ENCODE measurements at places on chromosomes 1 and 21.

GRCh38 chr1:31509124-31510072, 66.9 kb upstream of the TINAGL1 start:
- DNase-seq = no peak

DNA sequence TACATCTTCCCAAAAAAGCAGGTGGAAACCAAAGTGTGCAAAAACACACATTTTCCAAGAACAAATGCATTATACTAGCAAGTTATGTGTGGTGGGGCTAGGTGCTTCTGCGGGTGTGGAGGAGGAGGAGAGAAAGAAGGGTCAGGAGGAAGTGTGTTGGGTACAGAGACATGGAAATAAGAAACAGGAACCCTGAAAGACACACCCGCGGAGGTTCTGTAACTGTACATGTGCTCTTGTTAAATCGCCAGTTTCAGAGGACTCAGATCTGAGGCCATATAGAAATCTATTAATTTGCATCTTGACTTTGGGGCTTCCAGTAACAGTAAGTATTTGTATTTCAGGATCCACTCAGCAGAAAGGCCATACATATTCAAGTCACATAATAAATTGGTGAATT, 30.9 kb downstream of the ERG start:
- no peak for DNase-seq

DNA sequence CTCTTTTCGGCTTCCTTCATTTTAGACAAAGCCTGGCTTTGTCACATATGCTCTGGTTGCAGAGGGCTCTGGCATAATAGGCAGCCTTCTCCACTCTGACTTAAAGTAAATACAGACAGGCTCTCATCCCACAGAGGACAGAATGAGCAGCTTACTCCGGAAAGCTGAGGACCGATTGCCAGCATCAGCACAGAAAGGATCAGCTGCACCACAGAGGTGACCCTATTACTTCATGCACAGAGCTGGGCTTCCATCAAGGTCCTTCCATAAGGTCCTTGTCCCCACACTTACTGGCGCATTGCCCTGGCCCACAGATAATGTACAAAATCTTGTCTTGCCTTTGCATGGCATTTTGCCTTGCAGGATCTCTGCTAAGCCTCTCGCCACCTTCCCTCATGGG, 67.6 kb downstream of the SEC16B start:
- DNase-seq = no peak

GRCh38 chr1:39404876-39405275, 86.6 kb upstream of the BMP8A start:
- DNase-seq = no peak

- DNase-seq = no peak
Observed at GRCh38 chr1:93667642-93668041, 14.0 kb downstream of the BCAR3 start.

GRCh38 chr1:94079080-94079940, 41.6 kb downstream of the ABCA4 start:
- no peak for DNase-seq

DNA sequence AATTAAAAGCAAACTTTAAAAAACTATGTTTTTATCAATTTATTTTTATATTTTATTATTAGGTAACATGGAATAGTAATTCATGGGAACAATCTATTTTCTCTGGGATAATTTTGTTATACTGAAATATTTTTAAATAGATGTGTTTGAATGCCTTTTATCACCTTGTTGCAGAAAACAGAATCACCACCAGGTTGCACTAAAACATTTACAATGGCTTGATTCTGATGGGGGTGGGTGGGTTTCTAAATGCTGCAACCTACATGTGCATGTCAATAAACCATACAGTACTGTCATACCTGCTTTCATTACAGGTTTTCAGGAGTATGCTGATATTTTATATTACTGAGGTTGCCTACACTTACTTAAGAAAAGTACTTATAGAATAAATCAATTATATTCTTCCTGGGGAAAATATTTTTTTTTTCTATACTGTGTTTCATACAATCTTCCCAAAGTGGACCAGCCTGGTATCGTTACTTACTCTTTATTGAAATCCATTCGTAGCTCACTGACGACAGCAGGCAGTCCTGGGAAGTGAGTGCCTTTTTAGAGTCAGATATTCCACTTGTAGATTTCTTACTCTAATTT, 132.8 kb downstream of the PTPRC start:
- no peak for DNase-seq

GRCh38 chr21:31524140-31524539, 135.4 kb upstream of the SOD1 start:
- no peak for DNase-seq

DNA sequence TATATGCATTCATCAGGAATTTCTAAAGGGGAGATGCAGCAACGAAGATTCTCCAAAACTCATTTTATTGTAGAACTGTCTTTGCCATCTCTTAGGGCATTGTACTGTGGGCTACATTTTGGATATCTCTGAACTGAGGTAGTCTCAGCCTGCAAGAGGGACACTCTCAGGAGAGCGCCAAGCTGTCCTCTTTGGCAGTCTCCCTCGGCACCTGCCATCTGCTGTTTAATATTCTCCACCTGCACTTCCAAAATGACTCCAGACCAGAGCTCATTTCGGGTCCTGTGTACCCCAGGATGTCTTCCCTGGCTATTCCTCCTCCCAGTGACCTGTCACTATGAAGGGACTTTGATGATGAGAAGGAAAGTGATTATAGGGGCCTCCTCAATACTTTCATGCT, 356.3 kb upstream of the C1orf174 start:
- no peak for DNase-seq

- no peak for DNase-seq
Observed at GRCh38 chr1:27106561-27107323, 48.2 kb downstream of the SLC9A1 start.

GRCh38 chr1:29698033-29698432, 461.7 kb downstream of the PTPRU start:
- no peak for DNase-seq

DNA sequence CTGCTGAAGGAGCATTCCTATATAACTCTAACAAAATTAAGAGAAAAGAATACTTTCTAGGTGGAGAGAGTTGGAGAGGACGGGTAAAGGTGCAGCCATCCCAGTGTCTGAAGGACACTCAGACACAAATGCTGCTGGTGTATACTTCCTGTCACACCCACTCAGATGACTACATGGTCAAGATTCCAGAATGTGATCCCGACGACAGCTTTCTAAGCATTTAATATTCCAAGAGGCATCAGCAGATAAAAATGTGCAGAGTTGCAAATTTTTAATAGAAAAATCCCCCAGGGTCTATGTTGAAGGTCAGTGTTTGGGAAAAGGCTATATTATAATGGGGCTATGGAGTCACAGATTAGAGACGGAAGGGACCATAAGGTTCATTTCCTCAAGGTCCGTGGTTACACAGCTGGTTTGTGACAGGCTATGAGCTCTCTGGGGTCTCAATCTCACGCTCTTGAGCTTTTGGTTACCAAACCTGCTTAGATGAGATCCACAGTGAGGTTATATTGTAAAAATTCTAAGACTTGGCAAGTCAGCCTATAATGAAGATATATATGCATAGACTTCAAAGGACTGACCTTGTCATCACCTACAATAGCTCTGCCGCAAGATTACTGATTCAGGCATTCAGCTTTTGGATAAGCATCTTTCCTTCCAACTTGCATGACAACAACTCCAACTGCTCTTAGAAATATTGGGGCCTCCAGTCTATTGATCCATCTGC, 35.1 kb downstream of the ZNF281 start:
- DNase-seq = no peak

DNA sequence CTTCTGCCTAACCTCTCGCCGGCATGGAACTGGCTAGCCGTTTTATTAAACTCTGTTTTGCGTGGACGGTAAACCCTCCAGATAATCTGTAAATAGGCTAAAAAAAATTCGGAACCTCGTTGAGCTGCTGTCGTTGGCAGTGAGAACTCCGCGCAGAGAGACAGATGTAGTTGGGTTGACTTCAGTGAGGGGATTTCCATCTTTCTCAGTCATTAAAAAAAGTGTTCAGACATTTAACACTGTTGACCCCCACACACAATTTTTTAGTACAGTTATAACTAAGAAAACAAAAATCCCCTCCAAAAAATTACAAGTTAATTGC, 464 bp downstream of the PARK7 start:
- DNase-seq = no peak

- no peak for DNase-seq
Observed at GRCh38 chr1:172469717-172470116, 25.8 kb upstream of the PIGC start.

DNA sequence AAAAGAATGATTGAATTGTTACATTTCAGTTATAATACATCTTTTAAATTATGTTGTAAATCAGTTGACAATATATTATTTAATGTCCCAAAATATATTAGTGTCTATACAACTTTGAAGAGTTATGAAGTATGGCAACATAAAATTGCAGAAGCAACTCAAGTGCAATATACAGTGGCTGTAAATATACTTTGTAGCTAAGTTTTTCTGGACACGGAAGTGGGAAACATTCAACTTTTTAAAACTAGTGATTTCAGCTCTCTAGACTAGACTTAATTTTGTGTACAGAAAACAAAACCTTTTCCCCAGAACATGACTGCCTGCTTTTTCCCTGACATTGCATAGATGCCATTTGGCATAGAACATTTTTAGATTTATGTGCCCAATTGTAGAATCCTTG, 29.5 kb upstream of the ABCG1 start:
- DNase-seq = no peak

DNA sequence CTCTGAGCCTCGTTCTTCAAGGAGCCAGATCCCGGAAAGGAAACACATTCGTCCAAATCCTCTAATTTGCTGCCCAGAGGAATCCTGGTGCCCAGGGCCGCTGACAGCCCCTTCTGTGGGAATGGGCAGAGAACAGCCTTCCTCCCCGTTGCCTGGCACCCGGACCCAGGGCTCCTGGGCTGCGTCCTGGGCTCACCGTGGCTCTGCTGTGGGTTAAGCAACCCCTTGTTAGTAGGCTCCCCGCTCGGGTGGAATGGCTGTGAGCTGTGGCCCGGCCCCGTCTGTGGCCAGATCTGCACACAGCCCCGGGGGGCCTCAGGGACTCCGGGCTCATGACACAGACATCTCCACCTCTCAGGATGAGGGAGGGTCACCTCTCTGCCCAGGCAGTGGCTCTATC, 122.9 kb upstream of the ARHGEF16 start:
- DNase-seq = no peak

- no peak for DNase-seq
Observed at GRCh38 chr1:233281711-233282581, 13.6 kb downstream of the PCNX2 start.

GRCh38 chr21:22710721-22711120, 1712.5 kb downstream of the NCAM2 start:
- DNase-seq = no peak

DNA sequence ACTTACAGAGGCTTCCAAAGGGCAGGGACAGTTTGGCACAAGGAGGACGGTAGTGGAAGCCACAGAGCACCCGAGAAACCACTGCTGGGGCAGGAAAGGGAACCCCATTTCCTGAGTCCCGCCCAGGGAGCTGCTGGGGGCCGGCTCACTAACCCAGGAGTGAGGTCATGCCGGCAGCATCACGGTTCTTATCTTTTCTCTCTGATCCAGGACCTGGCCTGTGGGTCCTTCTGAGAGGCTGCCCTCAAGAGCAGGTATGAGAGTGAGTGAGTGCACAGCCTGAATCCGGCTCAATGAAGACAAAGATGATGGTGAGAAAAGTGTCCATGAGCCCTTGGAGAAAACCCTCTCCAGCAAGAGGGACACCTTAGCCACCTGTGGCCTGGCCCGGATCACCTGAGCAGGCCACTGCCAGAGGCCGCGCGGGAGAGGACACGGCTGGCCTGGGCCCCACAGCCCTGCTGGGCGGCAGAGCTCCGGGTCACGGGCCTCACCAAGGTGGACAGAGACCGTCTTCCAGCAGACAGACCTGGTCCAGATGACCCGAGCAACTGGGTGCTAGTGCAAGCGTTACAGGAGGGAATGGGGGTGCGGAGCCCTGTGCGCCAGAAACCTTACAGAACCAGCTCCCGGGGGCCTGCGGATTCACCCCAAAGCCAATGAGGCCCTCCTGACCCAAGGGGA, 94.9 kb downstream of the RIPK4 start:
- DNase-seq = no peak

DNA sequence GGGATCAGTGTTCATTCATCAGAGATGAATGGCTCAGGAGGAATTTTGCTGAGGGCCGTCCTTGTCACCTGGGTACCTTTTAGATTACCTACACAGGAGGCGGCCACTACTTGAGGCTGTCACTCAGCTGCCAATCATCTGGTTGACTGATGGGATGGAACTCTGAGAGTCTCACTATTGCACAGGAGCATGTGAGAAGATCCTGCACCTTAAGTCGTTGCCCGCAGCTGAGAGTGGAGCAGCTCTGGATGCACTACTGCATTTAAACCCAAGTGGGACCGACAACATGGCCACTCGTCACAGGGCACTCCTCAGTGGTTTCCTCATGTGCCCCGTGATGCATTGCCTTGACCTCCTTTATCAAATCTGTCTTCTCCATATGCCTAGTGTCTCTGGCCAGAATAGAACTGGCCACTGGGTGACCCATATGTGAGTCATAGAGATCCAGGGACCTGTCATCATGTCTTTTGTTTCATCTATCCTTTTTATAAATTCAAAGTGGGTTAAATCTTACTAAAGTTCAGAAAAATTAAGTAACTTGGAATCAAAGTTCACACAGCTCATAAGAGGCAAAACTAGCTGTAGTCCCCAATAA, 165.5 kb downstream of the ZSCAN20 start:
- no peak for DNase-seq

- DNase-seq = peak; percentile 56
Observed at GRCh38 chr1:222464841-222465210, 83.1 kb downstream of the HHIPL2 start.

- DNase-seq = no peak
Observed at GRCh38 chr1:21200767-21201166, 24.1 kb upstream of the EIF4G3 start.

DNA sequence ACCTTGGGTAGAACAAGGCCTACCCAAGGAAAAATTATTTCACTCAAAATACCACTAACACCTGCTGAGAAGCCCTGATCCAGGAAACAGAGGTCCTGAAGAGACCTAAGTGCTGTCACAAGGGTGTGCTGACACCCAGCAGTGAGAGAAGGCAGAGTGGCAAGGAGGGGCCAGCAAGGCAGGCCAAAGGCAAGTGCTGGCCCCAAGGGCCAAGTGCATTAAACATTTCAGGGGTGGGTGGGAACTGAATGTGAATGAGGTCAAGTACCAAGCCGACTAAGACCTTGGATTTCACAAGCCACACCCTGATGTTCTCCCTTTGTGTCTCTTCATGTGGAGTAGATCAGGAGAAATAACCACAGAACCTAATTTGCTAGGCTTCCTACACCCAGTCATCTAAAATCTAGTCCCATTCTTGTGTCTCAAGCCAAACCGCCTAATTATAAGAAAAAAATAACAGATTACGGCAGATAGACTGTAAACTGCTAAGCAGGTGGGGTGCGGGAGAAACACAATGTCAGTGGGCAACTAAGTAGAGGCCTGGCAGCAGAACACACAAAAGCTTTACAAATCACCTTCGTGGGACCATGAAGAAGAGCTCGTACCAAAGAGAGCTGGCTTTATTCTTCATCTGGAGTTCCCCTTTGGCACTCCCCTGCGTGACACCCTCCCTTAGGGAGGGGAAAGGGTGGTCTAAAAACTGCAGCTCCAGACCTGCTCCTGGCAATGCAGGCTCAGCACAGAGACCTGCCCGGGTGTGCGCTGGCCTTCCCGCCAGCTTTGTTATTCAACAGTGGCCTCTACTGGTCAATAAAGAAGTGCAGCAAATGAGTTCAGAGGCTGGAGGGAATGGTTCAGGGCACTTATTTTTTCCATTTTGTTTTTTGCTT, 8.7 kb downstream of the UBE2G2 start:
- DNase-seq = no peak
